SW 1271 (cell line): ENCODE measurements at places on chromosomes 12 and 14.

DNA sequence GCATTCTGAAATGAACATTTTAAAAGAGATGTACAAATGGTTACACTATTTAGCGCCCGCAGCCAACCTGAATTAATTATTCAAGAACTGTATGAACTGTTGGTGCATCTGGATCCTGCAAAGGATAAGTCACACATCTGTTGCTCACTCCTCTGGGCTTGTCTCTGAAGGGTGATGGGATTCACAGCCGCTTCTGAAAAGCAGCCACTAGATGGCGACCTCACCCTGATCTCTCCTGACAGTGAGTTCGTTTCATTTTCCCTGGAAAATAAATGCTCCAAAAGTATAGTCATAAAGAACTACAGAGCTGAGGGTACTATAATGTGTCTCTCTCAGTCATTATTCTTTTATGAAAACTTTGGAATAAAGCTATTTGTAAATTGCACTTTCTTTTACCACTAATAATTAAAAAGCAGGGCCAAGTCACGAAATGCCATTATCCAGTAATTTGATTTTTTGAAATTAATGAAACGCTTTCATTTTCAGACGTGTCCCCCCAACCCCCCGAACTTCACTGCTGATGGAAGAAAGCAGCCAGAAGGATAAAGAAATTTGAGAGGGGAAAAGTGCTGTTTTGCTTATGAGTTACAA is 789.6 kb downstream of the NRXN3 start:
- no peak for DNase-seq

DNA sequence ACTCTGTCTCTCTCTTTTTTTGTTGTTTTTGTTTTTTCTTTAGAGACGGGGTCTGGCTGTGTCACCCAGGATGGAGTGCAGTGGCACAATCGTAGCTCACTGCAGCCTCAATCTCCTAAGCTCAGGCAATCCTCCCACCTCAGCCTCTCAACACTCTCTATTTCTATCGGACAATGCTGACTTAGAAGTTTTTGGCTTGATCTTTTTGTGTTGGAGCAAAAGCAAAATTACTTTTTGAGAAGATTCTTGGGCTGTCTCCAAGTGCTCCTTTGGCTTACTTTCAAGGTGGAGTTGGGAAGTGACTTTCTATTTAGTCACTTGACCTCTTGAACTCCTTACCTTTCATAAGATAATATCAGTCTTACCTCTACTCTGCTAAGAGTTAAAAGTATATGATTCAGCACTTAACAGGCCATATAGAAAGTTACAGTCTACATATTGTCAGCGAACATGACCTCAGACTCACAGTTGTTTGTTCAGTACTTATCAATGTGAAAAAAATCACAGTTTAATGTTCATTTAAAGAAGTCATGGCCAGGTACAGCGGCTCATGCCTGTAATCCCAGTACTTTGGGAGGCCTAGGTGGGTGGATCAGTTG is 15.4 kb upstream of the MIA2 start:
- DNase-seq, result peak; percentile 11

DNA sequence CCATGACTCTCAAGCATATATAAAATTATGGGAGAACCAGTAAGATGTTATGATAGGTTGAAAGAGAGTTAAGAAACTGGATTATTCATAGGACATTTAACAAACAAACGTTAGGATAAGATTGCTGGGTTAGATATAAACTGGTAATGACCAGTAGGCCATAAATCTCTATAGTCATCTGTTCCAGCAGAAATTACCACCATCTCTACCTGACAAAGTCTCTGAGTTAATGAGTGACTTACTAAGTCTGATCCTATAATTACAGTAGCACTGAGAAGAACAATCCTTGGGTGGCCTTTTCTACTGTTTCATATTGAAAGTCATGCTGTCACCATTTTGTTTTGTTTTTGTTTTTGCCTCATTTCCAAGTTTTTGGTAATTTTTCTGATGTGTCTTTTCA is 136.9 kb upstream of the CNOT2 start:
- DNase-seq, result no peak

DNA sequence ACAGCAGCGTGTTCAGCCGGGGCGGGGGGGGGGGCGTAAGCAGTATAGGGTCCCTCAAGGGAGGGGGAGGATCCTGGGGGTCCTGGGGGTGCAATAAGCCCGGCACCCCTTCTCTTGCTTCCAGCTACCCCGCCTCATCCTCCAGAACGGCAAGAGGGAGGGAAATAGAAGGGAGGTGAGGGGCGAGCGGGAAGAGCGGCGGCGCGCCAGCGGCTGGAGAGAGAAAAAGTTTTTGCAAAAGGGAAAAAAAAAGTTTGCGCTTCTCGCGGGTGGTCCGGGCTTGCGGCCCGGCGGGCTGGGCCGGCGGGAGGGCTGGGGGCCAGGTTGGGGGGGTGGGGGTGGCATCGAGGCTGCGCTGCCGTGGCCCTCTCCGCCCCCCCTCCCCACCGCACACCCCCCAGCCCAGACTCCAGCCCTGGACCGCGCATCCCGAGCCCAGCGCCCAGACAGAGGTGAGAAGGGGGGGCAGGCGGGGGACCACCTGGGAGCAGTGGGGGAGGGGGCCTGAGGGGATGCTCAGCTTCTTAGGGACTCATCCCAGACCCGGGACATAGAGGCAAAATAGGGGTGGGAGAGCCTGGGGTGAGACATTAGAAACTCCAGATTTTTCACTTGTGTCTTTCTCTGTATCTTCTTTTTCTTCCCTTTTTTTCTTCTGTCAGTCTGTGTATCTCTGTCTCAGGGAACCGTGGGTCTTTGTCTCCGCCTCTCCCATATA is at the start of gene GLI1:
TSS of gene GLI1 (plus strand) at position 36 of the 718 bp plus-strand sequence. CDS start 3,907 bp downstream, outside the sequence.
- DNase-seq, result peak; percentile 58

- DNase-seq, result no peak
These were observed 42.4 kb upstream of the GPATCH2L start for GRCh38 chr14:76109087-76109880.

DNA sequence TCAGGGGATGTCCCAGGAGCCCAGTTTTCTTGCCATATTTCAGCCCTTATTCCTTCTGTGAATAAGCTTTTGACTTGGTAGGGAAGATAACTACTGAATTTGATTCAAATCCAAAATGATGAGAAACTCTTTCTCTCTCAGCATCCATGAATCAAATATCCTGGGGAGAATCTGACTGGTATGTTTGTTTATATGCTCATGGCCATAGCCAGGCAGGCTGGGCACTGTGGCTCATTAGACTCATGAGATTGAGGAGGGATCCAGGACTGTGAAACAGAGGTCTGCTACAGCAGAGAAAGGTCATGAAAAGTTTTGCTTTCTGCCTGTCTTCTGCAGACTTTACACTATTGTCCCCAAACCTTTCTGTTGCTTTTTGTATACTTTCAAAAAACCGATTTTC is 346.4 kb upstream of the ATP2B1 start:
- DNase-seq, result no peak

- DNase-seq, result no peak
These were observed 405.9 kb downstream of the AACS start for GRCh38 chr12:125470838-125471783.

- no peak for DNase-seq
These were observed 1.7 kb downstream of the PAWR start for GRCh38 chr12:79689061-79689476.

DNA sequence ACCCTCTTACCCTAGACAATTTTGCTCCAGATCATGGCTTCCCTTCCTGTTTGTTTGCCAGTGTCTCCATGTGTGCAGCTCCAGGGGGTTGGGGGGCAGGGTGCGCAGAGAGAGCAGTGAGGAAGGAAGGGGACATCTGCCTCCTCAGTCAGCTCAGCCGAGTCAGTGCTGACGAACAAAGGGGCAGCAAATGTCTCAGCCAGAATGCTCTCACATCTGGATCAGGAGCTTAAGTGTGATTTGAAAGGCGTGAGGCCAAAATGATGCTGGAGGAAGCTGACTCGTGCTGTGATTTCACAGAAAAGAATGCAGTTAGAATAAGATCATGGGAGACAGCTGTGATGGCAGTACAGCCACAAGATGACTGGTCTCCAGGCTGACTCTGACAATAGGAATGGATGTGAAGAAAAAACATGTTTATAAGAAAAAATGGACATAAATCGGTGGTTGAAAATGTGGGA is 27.1 kb upstream of the CDK17 start:
- peak; percentile 94 for DNase-seq

DNA sequence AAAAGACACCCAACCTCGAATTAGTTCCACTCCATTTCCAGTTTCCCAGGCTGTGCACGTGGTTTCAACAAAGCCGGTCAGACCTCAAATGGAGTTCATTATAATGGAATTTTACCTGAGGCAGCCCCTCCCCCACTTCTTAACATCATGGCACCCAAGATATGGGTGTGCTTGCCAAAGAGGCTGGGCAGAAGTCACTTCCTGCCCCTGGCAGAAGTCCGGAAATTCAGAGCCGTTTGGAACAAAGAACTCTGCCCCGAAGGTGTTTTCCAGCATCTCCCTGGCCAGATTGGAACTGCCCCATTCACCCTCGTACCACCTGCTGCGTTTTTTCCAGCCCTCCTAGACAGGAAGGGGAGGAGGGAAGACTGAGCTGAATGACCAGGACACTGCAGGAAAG is 8.2 kb downstream of the VDR start:
- DNase-seq, result no peak

GRCh38 chr12:55938826-55939501 is 8.0 kb downstream of the DGKA start:
- no peak for DNase-seq

DNA sequence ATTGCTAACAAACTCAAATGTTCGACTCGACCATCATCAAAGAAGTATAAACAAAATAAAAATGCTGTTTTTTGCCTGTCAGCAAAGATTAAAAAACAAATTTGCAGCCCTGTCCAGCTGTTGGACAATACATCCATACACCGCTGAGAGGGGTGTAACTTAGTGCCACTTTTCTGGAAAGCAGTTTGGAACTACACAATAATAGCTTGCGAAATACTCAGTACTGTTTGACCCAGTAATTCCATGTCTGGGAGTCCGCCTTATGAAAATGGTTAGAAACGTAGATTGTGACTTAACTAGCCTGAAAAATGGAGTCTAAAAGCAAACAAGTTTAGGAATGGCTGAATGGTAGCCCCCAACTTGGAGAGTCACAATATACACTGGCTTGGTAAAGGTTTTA is 6.4 kb downstream of the USP30 start:
- no peak for DNase-seq

GRCh38 chr12:92506891-92507290 is 195.9 kb upstream of the PLEKHG7 start:
- DNase-seq, result no peak

DNA sequence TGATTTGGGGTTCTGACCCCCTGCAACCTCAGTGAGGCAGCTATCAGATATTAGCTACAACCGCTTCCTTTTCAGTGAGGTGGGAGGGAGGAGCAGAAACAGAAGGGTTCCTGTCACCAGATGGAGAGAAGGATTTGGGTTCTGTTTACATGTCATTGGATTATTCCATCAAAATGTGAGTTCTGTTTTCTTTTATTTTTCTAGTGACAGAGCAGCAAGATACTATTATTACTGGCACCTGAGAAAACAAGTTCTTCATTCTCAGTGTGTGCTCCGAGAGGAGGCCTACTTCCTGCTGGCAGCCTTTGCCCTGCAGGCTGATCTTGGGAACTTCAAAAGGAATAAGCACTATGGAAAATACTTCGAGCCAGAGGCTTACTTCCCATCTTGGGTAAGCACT is 52.8 kb downstream of the FRMD6 start:
- no peak for DNase-seq

- no peak for DNase-seq
These were observed 8.0 kb upstream of the MYH7 start for GRCh38 chr14:23443411-23443812.

DNA sequence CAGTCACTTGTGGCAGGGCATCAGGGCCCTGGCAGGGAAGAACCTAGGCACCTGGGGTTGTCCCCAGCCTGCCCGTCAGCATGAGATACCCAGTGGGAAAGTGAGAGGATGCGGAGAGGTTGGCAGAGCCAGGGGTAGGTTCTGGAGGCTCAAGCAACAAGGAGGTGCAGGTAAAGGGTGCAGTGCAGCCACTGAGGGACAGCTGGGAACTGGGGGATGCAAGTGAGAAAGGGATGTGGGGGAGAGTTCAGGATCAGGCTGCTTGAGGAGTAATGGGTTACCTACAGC is 18.7 kb downstream of the VASH1 start:
- DNase-seq, result no peak

DNA sequence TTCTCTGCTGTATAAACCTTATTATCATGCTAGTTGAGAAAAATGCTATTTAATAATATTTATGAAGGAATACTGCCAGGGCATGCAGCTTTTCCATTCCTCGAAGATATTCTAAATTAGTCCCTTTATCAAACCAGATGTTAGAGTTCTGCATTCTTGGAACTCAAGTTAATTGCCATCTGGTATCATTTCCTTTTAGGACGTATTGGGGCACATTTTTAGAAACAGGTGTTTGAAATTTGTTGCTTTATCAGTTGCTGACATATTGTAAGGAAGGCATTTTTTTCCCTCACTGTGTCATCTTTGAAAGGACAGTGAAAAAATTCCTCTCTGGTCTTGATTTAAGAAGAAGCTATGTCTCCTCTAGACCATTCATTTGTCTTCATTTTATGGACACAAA is 471.2 kb upstream of the PRICKLE1 start:
- DNase-seq, result no peak

- DNase-seq, result no peak
These were observed 296.9 kb downstream of the PAWR start for GRCh38 chr12:79393842-79394241.

DNA sequence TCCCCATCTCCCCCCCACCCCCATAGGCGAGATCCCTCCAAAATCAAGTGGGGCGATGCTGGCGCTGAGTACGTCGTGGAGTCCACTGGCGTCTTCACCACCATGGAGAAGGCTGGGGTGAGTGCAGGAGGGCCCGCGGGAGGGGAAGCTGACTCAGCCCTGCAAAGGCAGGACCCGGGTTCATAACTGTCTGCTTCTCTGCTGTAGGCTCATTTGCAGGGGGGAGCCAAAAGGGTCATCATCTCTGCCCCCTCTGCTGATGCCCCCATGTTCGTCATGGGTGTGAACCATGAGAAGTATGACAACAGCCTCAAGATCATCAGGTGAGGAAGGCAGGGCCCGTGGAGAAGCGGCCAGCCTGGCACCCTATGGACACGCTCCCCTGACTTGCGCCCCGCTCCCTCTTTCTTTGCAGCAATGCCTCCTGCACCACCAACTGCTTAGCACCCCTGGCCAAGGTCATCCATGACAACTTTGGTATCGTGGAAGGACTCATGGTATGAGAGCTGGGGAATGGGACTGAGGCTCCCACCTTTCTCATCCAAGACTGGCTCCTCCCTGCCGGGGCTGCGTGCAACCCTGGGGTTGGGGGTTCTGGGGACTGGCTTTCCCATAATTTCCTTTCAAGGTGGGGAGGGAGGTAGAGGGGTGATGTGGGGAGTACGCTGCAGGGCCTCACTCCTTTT is 2.7 kb downstream of the GAPDH start:
- no peak for DNase-seq

- no peak for DNase-seq
These were observed 126.5 kb downstream of the NCOR2 start for GRCh38 chr12:124440841-124441381.

DNA sequence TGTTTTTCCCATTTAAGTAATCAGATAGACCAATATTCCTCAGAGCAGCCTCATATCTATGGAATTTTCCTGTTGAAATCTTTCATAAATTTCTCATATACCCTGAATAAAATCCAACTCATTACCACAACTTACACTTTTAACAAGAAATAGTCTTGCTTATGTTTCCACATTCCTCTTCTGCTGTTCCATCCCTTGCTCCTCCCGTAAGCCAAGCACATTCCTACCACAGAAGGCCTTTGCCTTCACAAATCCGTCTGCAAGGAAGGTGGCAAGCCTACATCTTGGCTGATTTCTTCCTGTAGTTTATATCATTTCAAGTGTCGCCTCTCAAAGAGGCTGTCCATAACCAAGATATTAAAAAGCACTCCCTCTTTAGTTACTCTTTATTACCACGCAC is 127.7 kb downstream of the C12orf50 start:
- DNase-seq, result no peak

- no peak for DNase-seq
These were observed 49.4 kb downstream of the VWF start for GRCh38 chr12:6074979-6075585.
